ENCODE measurements at places on chromosomes 16 and 17. TPM values are rescaled to one million over a fixed set of nuclear protein-coding genes. Genes with fewer than 3 reads are reported as not detected.

GRCh38 chr16:81680444-81681275 is 98.4 kb upstream of the PLCG2 start:
- no peak for DNase-seq
- no peaks in the 10 kb centered on the region for H3K27me3 ChIP-seq
- H3K36me3 ChIP-seq = no peaks in the 10 kb centered on the region

GRCh38 chr17:13182854-13183253 is 165.0 kb upstream of the ELAC2 start:
- no peaks in the 10 kb centered on the region for H3K27me3 ChIP-seq
- no peaks in the 10 kb centered on the region for H3K36me3 ChIP-seq
- no peak overlapping the region for H3K27ac ChIP-seq
- H3K4me3 ChIP-seq = no peak overlapping the region

- H3K27me3 ChIP-seq = peaks cover 5% of the 10 kb centered on the region
- H3K36me3 ChIP-seq = no peaks in the 10 kb centered on the region
- H3K4me1 ChIP-seq = no peaks in the 10 kb centered on the region
- no peak overlapping the region for H3K27ac ChIP-seq
- no peak for DNase-seq
- H3K4me3 ChIP-seq = no peak overlapping the region
Observed at GRCh38 chr16:12334071-12334470, 357.5 kb downstream of the SNX29 start.

GRCh38 chr17:52376137-52376536 is 217.6 kb upstream of the CA10 start:
- H3K4me3 ChIP-seq = no peak overlapping the region
- no peaks in the 10 kb centered on the region for H3K27me3 ChIP-seq
- H3K36me3 ChIP-seq = no peaks in the 10 kb centered on the region

- no peak overlapping the region for H3K27ac ChIP-seq
- DNase-seq = no peak
- H3K36me3 ChIP-seq = no peaks in the 10 kb centered on the region
- H3K4me1 ChIP-seq = peaks cover 12% of the 10 kb centered on the region
- H3K4me3 ChIP-seq = no peak overlapping the region
- no peaks in the 10 kb centered on the region for H3K27me3 ChIP-seq
Observed at GRCh38 chr17:57584050-57584551, 161.0 kb downstream of the CCDC182 start.

DNA sequence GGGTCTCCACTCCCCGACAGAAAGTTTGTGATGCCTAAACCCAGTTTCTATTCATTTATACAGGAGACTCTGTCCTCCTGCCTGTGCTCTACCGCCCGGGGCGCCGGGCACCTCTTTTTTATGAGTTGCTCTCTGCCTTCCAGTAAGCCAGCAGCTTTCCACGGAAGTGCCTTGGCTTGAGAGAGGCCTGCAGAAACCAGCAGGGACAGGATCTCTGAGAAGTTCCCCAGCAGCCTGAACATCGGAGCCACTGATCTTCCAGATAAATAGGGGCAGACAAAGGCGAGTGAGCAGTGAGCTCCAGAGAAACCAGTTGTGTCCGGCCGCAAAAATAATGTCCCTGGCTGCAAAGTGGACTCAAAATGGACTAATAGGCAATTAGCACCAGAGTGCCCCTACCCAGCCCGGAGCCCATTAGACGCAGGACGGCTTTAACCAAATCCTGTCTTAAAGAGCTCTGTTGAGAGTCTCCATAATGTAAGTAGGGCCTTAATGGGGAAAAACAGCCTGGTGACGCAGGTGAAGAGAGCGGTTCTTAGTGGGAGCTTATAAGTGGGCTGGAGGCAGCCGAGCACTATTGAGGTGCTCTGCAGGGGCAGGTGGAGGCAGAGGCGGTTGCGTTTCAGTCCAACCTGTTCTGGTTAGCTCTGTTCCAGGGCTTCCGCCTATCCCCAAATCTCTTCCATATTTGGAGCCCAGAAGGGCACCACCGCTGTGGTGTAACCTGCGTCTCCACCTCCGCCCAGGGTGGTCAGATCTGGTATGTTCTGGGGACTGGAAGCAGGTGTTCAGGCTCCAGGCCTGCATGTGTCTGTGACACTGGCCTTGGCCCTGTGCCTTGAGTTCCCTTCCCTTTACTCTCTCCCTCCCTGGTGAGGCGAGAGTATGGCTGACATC is 74.1 kb downstream of the NT5M start:
- DNase-seq = no peak
- H3K27ac ChIP-seq = no peak overlapping the region
- no peaks in the 10 kb centered on the region for H3K36me3 ChIP-seq
- peaks cover 19% of the 10 kb centered on the region for H3K27me3 ChIP-seq
- no peak overlapping the region for H3K4me3 ChIP-seq

DNA sequence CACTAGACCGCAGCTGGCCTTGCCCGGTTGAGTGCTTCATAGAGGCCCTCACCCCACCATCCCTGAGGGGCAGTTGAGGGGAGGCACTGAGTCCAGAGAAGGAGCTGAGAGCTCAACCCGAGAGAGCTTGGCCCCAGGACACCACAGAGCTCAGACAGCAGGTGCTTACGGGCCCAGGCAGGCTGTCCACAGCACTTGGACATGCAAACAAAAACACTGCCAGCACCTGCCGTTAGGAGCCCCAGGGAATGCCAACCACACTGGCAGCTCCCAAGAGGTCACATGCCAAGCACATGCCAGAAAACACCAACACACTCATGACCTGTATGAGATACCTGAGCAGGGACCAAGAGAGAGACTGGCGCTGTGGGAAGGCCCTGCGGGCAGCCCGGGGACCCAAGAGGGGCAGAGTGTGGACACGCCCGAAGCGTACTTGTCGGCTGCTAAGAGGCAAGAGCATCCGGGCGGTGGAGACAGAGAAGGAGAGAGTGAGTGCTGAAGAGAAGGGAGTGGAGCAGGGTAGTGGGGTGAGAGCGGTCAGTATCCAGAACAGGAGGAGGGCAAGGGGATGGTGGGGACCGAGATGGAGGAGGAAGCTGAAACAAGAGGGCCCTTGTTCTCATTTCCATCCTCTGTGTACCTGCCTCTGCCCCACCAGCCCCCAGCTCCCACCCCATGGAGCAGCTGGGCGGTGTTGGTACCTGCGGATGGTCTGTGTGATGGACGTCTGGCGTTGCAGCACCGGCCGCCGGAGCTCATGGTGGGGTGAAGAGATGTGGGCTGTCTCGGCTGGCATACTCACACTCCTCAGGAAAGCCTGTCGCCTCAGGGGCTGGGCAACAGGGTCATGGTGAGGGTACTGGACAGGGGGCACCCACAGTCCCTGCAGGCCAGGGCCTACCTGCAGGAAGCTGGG is 8.2 kb downstream of the RHBDF1 start:
- no peak for DNase-seq
- H3K27me3 ChIP-seq = no peaks in the 10 kb centered on the region
- H3K4me3 ChIP-seq = no peak overlapping the region
- no peak overlapping the region for H3K27ac ChIP-seq
- H3K4me1 ChIP-seq = no peaks in the 10 kb centered on the region

GRCh38 chr16:49637933-49638672 is 217.8 kb downstream of the ZNF423 start:
- no peak overlapping the region for H3K4me3 ChIP-seq
- no peaks in the 10 kb centered on the region for H3K4me1 ChIP-seq
- H3K27ac ChIP-seq = no peak overlapping the region
- H3K36me3 ChIP-seq = no peaks in the 10 kb centered on the region
- DNase-seq = no peak

GRCh38 chr16:4207229-4207628 is 34.7 kb downstream of the SRL start:
- no peaks in the 10 kb centered on the region for H3K27me3 ChIP-seq
- no peak overlapping the region for H3K4me3 ChIP-seq

DNA sequence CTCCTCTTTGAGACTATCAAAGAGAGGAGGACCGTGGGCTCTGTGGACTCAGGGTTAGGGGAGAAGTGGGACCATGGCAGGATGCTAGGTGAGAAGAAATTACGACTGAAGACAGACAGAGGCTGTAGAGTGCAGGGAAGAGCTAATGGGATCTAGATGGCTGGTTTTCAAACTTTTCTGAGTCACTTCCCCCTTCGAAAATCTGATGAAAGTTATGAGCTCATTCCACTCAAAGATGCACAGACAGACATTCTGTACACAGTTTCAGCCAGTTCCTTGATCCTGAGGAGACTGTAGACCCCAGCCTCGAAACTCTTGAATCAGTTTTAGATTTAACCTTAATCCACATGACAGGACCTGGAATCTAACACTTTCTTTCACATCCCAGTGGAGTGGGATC is 40.7 kb downstream of the RGS9 start:
- no peak for DNase-seq
- no peaks in the 10 kb centered on the region for H3K4me1 ChIP-seq
- H3K27me3 ChIP-seq = no peaks in the 10 kb centered on the region
- H3K27ac ChIP-seq = no peak overlapping the region

The SLFN12 gene
- 8.1 TPM for total RNA-seq

The NEK8 gene
- total RNA-seq = 3.9 TPM

All from A673 (cell line).